ENCODE measurements at places on chromosomes 7 and 10. TPM values are rescaled to one million over a fixed set of nuclear protein-coding genes. Genes with fewer than 3 reads are reported as not detected.

DNA sequence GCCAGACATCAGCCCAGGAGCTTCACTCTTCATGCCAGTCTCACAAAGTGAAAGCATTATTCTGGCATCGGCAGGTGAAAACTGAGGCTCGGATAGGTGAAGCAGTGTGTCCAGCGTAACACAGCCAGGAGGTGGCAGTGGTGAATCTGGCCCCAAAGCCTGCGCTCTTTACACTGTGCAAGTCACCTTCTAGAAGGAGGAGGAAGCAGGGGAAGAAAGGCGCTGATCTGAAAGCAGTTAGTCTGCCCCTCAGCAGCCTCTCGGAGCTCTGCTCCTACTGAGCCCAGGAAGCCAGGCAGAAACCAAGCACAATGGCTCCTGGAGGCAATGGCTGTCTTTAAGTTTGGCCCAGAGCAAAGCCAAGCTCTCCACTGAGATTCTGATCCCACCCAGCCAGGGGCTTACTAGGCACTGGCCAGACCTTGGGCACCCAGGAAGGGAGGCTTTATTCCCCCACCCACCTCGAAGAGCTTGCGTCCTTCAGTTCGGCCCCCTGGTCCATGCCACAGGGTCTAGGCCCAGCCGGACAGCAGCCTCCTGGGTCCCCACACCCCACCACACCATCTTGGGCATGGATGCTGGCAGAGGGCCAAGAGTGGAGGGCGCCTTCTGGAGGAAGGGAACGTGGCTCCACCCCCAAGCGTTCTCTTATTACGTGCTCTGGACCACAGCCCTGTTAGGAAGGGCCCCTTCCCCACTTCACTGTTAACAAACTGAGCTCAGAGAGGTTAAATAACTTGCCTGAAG lies 104.5 kb downstream of the GRID1 start:
- H3K4me1 ChIP-seq: peaks cover 9% of the 10 kb centered on the region
- no peak overlapping the region for H3K4me3 ChIP-seq
- DNase-seq: no peak
- H3K36me3 ChIP-seq: no peaks in the 10 kb centered on the region
- H3K27ac ChIP-seq: no peak overlapping the region

- H3K27me3 ChIP-seq: no peaks in the 10 kb centered on the region
- H3K4me3 ChIP-seq: no peak overlapping the region
- H3K4me1 ChIP-seq: peaks cover 3% of the 10 kb centered on the region
These were observed 73.5 kb downstream of the SLC25A13 start for GRCh38 chr7:96248405-96248804.

GRCh38 chr10:106999118-106999707 lies 165.3 kb downstream of the SORCS1 start:
- H3K4me3 ChIP-seq: no peak overlapping the region
- H3K36me3 ChIP-seq: no peaks in the 10 kb centered on the region
- H3K27ac ChIP-seq: no peak overlapping the region
- peak; percentile 17 for DNase-seq

DNA sequence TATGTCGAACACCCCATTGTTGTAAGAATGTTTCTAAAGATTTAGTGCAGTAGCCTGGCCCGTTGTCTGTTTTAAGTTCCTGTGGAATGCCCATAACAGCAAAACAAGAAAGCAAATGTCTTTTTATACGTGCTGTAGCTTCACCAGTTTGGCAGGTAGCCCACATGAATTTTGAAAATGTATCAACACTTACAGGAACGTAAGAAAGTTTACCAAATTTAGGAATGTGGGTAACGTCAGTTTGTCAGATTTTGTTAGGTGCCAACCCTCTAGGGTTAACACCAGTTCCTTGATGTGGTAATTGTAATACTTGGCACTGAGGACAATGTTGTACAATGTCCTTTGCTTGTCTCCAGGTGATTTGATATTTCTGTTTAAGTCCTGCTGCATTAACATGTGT lies 3.2 kb upstream of the GIMAP4 start:
- DNase-seq: no peak
- H3K4me3 ChIP-seq: no peak overlapping the region
- H3K27me3 ChIP-seq: peaks cover 2% of the 10 kb centered on the region
- no peaks in the 10 kb centered on the region for H3K4me1 ChIP-seq
- H3K36me3 ChIP-seq: no peaks in the 10 kb centered on the region

- H3K27ac ChIP-seq: no peak overlapping the region
- peaks cover 4% of the 10 kb centered on the region for H3K4me1 ChIP-seq
- H3K36me3 ChIP-seq: no peaks in the 10 kb centered on the region
- H3K4me3 ChIP-seq: no peak overlapping the region
- no peaks in the 10 kb centered on the region for H3K27me3 ChIP-seq
These were observed 280.9 kb upstream of the LYZL1 start for GRCh38 chr10:29007748-29008610.

- peaks cover 83% of the 10 kb centered on the region for H3K36me3 ChIP-seq
- no peaks in the 10 kb centered on the region for H3K27me3 ChIP-seq
- DNase-seq: no peak
- no peaks in the 10 kb centered on the region for H3K4me1 ChIP-seq
These were observed 54.1 kb upstream of the PPIF start for GRCh38 chr10:79292891-79293746.

GRCh38 chr7:77687747-77688144 lies 8.5 kb upstream of the RSBN1L start:
- H3K27ac ChIP-seq: no peak overlapping the region
- H3K27me3 ChIP-seq: no peaks in the 10 kb centered on the region
- no peak overlapping the region for H3K4me3 ChIP-seq
- DNase-seq: peak; percentile 25

GRCh38 chr10:69180525-69181204 lies 631 bp downstream of the SUPV3L1 start:
- peaks cover 10% of the 10 kb centered on the region for H3K36me3 ChIP-seq
- peak overlapping the region; percentile 95 for H3K27ac ChIP-seq
- peak; percentile 7 for DNase-seq

DNA sequence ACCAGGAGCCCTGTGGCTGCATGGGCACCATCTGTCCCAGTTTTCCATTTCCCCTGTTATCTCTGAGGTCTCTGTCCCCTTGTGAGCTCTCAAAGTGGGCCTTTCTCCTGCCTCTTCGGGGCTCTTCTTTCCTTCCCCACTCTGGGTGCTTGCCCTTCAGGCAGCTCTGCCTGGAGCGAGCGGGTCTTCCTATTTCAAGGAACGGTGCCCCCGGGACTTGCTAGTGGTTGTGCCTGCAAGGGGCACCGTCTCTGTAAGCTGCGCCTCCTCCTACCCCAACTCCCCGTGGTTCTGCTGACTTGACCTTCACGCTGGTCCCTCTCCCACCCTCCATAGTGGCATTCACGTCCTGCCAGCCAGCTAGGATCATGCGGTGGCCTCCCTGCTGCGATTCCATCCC lies 110.1 kb downstream of the DOCK1 start:
- H3K27ac ChIP-seq: no peak overlapping the region
- H3K4me3 ChIP-seq: no peak overlapping the region
- H3K36me3 ChIP-seq: peaks cover 18% of the 10 kb centered on the region
- no peak for DNase-seq

DNA sequence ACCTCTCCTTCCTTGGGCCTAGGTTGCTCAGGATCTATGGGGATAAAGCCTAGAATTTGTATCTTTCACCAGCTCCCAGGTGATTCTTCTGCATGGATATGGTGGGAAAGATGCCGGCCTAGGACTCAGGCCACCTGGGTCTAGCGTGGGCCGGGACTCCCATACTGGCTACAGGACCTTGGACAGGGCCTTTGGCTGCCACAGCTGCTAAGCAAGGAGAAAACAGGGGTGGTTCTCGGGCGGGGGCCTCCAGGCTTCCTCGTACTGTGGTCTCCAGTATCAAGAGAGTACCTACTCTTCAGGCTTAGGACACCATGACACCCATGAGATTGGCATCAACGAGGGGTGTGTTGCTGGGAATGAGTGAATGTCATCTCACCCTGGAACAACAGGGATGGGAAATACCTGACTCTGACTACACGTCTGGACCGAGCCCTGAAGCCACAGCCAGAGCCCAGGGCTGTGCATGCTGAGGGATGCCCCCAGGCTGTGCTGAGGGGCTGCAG lies 120.3 kb upstream of the ADAM12 start:
- H3K27me3 ChIP-seq: no peaks in the 10 kb centered on the region
- no peak overlapping the region for H3K27ac ChIP-seq
- no peaks in the 10 kb centered on the region for H3K36me3 ChIP-seq
- no peak overlapping the region for H3K4me3 ChIP-seq

DNA sequence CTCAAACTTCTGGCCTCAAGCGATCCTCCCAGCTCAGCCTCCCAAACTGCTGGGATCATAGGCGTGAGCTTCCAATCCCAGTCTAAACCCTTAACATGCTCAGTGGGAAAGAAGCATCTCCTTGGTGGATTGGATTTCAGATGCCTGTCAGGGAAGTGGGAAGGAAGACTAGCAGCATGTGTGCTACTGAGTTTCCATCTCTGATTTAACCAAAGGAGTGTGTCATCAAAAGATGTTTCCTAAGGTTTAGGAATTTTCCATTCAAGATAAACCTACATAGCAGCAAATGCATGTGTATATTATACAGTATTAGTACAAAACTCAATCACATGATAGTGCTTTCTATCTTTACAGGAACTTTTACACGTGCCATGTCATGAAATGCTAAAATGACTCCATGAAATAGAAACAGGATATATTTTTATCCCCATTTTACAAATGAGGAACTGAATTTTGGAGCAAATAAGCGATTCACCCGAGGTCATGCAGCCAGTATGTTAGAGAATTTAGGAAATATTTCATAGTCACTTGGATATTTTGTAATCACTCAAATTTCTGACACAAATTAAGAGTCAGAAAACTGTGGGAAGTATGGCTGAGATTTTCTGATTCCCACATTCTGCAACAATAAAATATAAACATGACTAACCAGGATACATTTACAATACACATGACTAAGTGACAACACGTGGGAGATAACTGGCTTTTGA lies 11.4 kb upstream of the TMEM26 start:
- no peak overlapping the region for H3K4me3 ChIP-seq
- H3K27me3 ChIP-seq: no peaks in the 10 kb centered on the region
- peak; percentile 47 for DNase-seq
- peaks cover 3% of the 10 kb centered on the region for H3K4me1 ChIP-seq
- no peak overlapping the region for H3K27ac ChIP-seq

GRCh38 chr10:96222441-96222840 lies 48.9 kb downstream of the BLNK start:
- H3K27me3 ChIP-seq: peaks cover 4% of the 10 kb centered on the region
- DNase-seq: no peak

- peak overlapping the region; percentile 72 for H3K27ac ChIP-seq
- no peaks in the 10 kb centered on the region for H3K36me3 ChIP-seq
- peaks cover 6% of the 10 kb centered on the region for H3K4me1 ChIP-seq
- H3K4me3 ChIP-seq: no peak overlapping the region
- peak; percentile 93 for DNase-seq
- H3K27me3 ChIP-seq: no peaks in the 10 kb centered on the region
These were observed 195.4 kb downstream of the SKIDA1 start for GRCh38 chr10:21329995-21330627.

DNA sequence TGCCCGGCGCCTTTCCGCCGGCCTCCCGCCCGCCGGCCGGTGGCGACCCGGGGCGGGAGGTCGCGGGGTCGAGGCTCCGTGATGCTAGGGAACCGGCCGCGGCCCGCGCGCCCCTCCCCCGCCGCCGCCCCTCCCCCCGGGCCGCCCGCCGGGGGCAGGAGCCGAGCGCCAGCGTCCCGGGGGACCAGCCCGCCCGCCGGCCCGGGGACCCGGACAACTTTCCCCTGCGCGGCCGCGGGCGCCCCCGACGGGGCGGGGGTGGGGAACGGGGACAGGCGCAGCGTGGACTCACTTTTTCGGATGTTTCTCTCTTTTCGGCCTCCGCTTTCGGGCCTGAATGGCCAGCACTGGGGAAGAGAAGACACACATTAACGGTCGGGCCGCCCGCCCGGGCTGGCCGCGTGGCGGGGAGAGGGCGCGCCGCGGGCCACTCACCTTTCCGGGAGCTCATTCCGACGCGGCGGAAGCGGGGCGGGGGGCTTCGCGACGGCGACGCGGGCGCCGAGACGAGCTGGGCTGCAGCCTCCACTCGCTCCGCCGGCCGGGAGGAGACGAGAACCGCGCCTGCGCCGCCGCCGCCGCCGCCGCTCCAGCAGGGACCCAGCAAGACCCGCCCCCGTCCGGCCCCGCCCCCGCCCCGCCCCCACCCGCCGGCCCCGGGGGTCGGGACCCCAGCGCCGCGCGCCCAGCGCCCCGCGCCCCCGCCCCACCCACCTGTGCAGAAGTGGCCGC lies at the start of gene SRPK2:
SRPK2 (minus strand) TSS at position 566 of the 732 bp plus-strand sequence.
- peak within 1 kb of the TSS; percentile 55 for H3K27ac ChIP-seq
- peaks cover 3% of the 10 kb centered on the region for H3K4me1 ChIP-seq
- H3K36me3 ChIP-seq: peaks cover 2% of the 10 kb centered on the region
- DNase-seq: peak; percentile 90
- H3K27me3 ChIP-seq: no peaks in the 10 kb centered on the region

- H3K4me1 ChIP-seq: no peaks in the 10 kb centered on the region
- no peaks in the 10 kb centered on the region for H3K27me3 ChIP-seq
- no peak for DNase-seq
- H3K27ac ChIP-seq: no peak overlapping the region
These were observed 610.5 kb downstream of the ACTR3B start for GRCh38 chr7:153370092-153370491.

DNA sequence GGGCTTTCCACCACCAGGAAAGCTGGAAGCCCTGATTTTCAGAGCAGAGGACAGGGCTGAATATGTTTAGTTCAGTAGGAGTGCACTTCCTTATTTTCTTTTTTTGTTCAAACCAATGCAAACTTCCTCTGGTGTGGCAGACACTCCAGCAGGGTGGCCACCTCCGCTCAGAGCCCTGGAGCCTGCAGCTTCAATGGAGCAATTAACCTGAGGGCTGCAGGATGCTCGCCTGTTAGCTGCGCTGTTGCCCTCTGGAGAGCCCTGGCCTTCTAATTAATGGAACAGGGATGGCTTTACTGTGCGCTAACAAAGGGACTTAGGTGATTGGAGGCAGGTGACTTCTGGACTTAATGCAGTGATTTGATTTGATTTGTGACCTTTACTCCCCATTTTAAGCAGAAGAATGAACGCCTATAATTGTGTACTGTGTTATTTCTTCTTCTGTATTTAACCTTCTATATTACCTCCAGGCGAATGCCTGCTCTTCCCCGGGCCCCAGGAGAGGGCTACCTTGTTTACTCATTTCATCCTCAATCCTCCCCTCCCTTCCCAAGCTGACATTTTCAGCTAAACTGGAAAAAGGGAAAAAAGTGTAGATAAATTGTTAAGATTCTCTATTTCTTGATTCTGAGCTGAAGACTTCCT lies 123.0 kb upstream of the CTBP2 start:
- H3K4me3 ChIP-seq: no peak overlapping the region
- H3K4me1 ChIP-seq: no peaks in the 10 kb centered on the region
- peaks cover 14% of the 10 kb centered on the region for H3K27me3 ChIP-seq
- DNase-seq: no peak
- no peaks in the 10 kb centered on the region for H3K36me3 ChIP-seq

CARD11 gene
- polyA plus RNA-seq: 0.43 TPM

PRSS37 gene
- not detected for polyA plus RNA-seq

IDI2 gene
- 0.11 TPM for polyA plus RNA-seq

ZP3 gene
- polyA plus RNA-seq: 1.3 TPM

TMEM254 gene
- polyA plus RNA-seq: 18.6 TPM
